A549 treated with ZK216348 at 1 μM for 4 hours (cell line): ENCODE measurements at places on chromosomes 5 and 9. TPM values are rescaled to one million over a fixed set of nuclear protein-coding genes. Genes with fewer than 3 reads are reported as not detected.

Gene PCDHGB3
- 0.12 to 0.29 TPM (median 0.27 TPM) in 5 replicates for total RNA-seq

Gene GCNT4
- 0.33 to 0.72 TPM (median 0.34 TPM) in 5 replicates for total RNA-seq

Gene RASGEF1C
- 0.50 TPM in 1 of 5 replicates, not detected in the others for total RNA-seq

Gene ZFP37
- 1.4 to 2.1 TPM (median 1.5 TPM) in 5 replicates for total RNA-seq

Gene UNC5A
- 0.09 to 0.47 TPM (median 0.41 TPM) in 5 replicates for total RNA-seq

Gene FBP1
- total RNA-seq = 0.11 to 0.15 TPM (median 0.13 TPM) in 3 of 5 replicates, not detected in the others

Gene MYOT
- total RNA-seq = not detected in 5 replicates

Gene FGF18
- total RNA-seq = 0.75 to 1.2 TPM (median 0.80 TPM) in 5 replicates

Gene PRRC1
- 36.1 to 56.1 TPM (median 47.3 TPM) in 5 replicates for total RNA-seq

Gene ADAMTS13
- total RNA-seq = 0.17 to 0.69 TPM (median 0.51 TPM) in 5 replicates

Gene SEMA6A
- total RNA-seq = 0.11 TPM in 1 of 5 replicates, not detected in the others

Gene PCA3
- total RNA-seq = not detected in 5 replicates

Gene BRINP1
- total RNA-seq = 0.16 to 0.27 TPM (median 0.23 TPM) in 5 replicates

Gene TPRN
- 5.5 to 10.4 TPM (median 10.2 TPM) in 5 replicates for total RNA-seq

Gene LCN10
- total RNA-seq = not detected in 5 replicates

Gene ALDH1A1
- total RNA-seq = 4,093 to 6,603 TPM (median 5,109 TPM) in 5 replicates

Gene PIP5K1B
- 0.08 TPM in 1 of 5 replicates, not detected in the others for total RNA-seq

Gene SPATA24
- total RNA-seq = 4.6 to 5.9 TPM (median 4.9 TPM) in 5 replicates

Gene SPATA31D4
- not detected in 5 replicates for total RNA-seq
